CD4-positive, alpha-beta memory T cell (primary cell): ENCODE measurements at places on chromosomes 7 and 10. TPM values are rescaled to one million over a fixed set of nuclear protein-coding genes. Genes with fewer than 3 reads are reported as not detected.

Gene NPSR1
- total RNA-seq: not detected

Gene AGAP6
- total RNA-seq: 20.2 TPM

Gene AMZ1
- total RNA-seq: 1.6 TPM

Gene ABCB1
- 27.1 TPM for total RNA-seq
